CD4-positive, alpha-beta T cell treated with Interleukin-17A for 4 hours (primary cell): ENCODE measurements at places on chromosomes 3 and 15.

DNA sequence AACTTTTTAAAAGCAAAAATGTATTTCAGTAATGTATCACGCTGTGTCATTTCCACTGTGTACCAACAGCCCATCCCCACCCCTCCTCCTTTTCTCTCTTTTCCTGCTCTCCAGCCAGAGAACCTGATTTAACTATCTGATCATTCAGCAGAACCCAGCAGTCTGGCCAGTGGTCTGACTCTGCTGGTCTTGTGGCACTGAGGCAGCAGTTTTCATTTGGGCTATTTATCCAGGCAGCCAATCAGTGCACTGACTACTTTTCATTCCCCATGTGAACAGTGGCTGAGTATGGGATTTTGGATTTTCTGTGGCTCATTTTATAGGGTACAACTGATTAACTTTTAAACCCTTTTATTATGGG lies 56.3 kb downstream of the GPR171 start:
- DNase-seq = no peak

DNA sequence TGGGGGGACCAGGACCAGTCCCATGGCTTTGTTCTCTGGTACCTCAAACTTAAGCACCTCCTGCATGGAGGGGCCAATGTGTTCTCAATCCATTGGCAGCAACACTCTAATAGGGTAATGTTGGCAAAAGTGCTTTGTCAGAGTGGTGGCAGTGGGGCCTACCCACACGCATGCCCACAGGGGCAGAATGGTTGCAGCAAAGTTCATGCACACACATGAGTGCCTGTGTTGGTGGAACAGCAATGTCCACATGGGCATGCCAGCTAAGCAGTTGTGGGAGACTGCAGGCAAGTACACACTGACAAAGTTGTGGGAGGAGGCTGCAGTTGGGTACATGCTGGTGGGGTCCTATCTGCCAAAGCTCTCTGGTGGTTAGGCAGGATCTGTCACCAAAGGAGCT lies 645.2 kb downstream of the ZNF385D start:
- DNase-seq = no peak

- DNase-seq = no peak
These were observed 74.8 kb downstream of the NR1I2 start for GRCh38 chr3:119856695-119857094.

- DNase-seq = no peak
These were observed 13.1 kb upstream of the CX3CR1 start for GRCh38 chr3:39292961-39293360.

- no peak for DNase-seq
These were observed 514.1 kb downstream of the ROBO1 start for GRCh38 chr3:79253704-79254103.

- no peak for DNase-seq
These were observed 67.4 kb downstream of the SNRPN start for GRCh38 chr15:25022233-25022632.

- peak; percentile 16 for DNase-seq
These were observed 154.0 kb downstream of the ADAMTS9 start for GRCh38 chr3:64533617-64534317.

- DNase-seq = no peak
These were observed 11.4 kb upstream of the RAB11A start for GRCh38 chr15:65857718-65858402.

DNA sequence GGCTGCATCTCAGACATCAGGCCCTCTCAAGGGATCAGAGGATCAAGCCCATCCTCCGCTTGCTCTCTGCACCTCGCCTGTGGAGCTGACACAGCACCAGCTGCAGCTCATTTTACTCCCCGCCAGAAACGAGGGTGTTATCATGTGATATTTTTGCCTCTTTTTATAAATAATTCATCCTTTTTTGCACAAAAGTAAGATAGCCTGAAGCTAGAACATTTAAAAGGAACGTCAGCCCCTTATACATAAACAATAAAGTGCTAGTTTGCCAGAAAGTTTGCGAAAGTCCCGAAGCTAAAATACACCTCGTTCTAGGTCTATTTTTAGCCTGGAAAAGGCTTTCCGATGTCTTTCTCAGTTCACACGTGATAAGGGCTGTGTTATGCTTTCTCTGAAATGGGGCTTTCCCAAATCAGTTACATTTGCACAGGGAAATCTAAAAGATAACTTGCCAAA lies 9.6 kb upstream of the FAM174B start:
- DNase-seq = no peak
